Stimulated activated CD8-positive, alpha-beta memory T cell treated with anti-CD3 and anti-CD28 coated beads, Interleukin-4, amount 100 ng/mL, for 4 hours (primary cell): ENCODE measurements at places on chromosomes 4 and X.

DNA sequence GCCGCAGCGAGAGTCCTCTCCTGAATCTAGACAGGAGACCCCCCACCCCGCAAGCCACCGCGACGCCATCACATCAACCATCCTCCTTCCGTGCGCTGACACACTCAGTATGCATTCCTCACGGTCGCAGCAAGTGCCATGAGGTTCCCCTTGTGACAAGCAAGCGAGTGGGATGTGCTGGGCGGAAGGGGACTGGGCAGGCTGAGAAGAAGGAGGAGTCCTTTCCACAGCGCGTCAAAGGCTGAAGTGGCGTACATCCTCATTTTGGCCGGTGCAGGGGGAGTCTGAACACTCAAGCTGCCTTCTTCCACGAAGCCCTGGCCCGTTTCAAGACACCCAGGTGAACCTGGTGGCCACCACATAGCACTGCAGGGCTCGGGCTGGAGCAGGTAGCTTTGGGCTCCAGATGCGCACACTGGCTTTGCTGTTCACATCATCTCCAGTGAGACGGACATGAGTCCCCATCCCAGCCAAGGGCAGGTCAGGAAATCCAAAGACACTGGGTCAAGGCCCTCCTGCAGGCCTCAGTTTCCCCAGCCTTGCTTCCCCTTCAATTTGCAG, 30.4 kb downstream of the CCNQ start:
- DNase-seq = no peak

DNA sequence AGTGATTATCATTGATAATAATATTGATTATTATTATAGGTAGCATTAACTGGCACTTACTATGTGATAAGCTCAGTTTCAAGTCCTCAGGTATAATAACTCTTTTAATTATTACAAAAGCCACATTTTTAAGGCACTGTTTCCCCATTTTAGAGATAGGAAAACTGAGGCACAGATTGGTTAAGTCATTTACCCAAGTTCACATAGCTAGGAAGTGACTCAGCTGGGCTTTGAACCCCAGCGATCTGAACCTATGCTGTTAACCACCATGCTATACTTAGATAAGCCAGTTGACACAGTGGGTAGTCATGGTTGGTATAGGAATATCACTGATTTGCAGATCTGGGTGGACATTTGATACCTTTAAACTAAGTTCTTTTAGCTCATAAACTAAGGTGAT, 110.4 kb downstream of the FRAS1 start:
- no peak for DNase-seq

DNA sequence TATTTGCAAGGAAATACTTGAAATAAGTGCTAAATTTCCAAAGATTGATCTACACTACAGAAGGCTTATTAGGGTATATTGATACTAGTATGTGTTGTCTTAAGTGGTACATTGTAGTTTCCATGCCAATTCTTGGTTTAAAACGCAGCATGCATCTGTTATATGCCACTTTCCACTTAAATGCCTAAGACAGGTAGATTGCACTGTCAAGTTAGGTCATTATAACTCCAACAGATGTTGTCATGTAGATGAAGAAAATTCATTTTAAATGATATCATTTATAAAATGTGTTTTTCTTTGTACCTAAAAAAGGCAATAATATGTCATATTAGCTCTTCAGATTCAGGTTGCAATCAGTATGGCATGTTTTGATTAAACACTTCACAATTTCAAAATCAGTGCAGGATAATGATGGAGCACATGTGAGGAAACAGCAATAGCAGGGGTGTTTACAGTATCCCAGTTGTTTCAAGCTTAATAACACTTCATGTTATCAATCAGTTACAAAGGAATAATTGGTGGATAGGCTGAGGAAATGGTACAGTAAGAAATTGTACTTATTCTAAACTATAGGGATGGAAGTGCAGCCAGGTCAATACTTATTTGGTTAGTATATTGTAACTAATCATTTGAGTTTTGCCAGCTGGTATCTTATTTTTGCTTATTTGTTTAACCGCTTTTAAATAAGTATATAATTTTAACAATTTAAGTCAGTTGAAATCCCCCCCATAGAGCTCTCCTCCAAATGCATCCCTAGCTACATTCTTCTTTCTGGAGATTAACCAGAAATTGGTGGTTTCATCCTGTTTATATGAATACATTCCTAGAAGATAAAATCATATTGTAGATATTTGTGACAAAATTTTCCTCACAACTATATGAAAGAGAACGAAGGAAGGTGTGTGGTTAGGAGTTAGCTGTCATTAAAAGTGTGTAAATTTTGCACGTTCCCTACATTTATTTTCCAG, 454.4 kb upstream of the ATOH1 start:
- DNase-seq = no peak

- no peak for DNase-seq
Observed at GRCh38 chrX:57822398-57822797, 87.9 kb downstream of the ZXDA start.

DNA sequence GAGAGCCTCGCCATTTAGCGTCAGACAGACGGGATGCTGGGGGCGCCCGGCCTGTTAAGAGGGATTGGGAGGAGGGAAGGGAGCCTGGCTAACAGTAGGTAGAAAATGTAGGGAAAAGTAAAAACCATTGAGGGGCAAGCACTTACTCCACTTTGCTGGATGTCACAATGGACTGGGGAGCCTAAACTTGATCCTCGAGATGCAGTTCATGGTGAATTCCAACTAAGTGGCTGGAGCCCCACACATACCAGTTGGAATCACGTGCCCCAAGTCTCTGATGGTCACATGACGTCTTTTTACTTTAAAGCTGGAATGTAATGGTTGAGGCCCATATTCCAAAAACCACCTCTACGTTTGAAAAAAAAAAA, 1.5 kb downstream of the PLS3 start:
- no peak for DNase-seq

- no peak for DNase-seq
Observed at GRCh38 chrX:40439625-40440532, 140.9 kb upstream of the ATP6AP2 start.

DNA sequence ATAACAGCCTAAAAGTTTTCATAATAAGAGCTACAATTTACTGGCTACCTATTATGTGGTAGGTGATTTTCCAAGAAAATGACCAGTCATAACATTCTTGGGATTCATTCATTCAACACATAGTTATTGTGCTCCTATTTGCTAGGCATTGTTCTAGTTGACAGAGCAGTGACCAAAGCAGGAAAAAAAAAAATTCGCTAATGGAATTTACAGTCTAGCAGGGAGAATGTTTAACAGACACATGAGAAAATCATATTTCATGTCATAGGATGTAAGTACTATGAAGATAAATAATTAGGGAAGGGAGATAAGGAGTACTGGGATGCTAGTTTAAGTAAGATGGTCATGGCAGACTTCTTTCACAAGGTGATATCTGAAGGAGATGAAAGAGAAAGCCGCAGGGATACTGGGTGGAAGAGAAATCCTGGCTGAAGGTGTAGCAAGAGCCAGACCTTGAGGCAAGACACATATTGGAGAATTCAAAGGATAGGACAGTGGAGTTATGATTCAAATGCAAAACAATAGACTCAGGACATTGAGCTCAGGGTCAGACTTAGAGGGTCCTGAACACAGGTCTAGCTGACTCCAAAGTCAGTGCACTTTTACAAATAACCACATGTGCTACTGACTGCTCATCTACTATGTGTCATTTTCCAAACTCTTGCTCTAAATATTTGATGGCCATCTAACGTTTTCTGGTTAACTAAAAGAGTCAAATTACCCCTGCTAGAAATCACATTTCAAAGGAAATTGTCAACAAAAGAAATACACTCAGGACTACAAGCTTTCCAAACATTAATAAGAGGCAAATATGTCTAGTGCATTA, 20.4 kb downstream of the SPCS3 start:
- DNase-seq = no peak

- no peak for DNase-seq
Observed at GRCh38 chrX:13082206-13083065, 38.0 kb upstream of the FAM9C start.

- no peak for DNase-seq
Observed at GRCh38 chr4:169583563-169583962, 28.8 kb downstream of the NEK1 start.

- no peak for DNase-seq
Observed at GRCh38 chr4:168757500-168757899, 252.6 kb downstream of the CBR4 start.

- peak; percentile 62 for DNase-seq
Observed at GRCh38 chr4:2290974-2291704, 29.2 kb upstream of the MXD4 start.

GRCh38 chr4:113112338-113112978, 63.0 kb downstream of the ANK2 start:
- no peak for DNase-seq
